ENCODE measurements at places on chromosomes 2 and 18. TPM values are rescaled to one million over a fixed set of nuclear protein-coding genes. Genes with fewer than 3 reads are reported as not detected.

The NHEJ1 gene
- total RNA-seq, result 18.1 TPM

DNA sequence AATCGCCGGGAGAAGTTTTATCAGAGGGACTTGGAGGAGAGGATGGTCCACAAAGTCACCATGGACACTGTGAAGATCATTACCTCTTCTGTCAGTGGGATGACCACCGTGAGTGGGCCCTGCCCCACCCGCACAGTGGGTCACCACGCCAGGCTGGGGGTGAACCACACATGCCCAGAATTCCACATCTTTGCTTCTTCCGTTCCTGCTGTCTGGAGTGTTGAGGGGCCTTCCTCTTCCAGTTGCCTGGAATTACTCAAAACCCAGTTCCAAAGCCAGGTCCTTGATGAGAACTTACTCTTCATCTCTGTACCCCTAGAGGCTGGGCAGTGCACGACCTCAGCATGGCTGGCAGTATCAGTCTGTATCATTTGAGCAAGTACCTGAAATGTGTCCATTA, 22.1 kb downstream of the MROH2A start:
- H3K27ac ChIP-seq, result no peak overlapping the region
- no peaks in the 10 kb centered on the region for H3K27me3 ChIP-seq
- no peak for DNase-seq
- H3K4me3 ChIP-seq, result no peak overlapping the region

GRCh38 chr2:100390001-100390940, 27.2 kb downstream of the CHST10 start:
- no peaks in the 10 kb centered on the region for H3K27me3 ChIP-seq
- no peak for DNase-seq

- H3K4me1 ChIP-seq, result no peaks in the 10 kb centered on the region
- no peak for DNase-seq
- no peak overlapping the region for H3K27ac ChIP-seq
- peaks cover 8% of the 10 kb centered on the region for H3K27me3 ChIP-seq
Measured at GRCh38 chr18:44944461-44944860, 263.8 kb downstream of the SETBP1 start.

- H3K27ac ChIP-seq, result no peak overlapping the region
- H3K36me3 ChIP-seq, result no peaks in the 10 kb centered on the region
- DNase-seq, result no peak
- H3K4me3 ChIP-seq, result no peak overlapping the region
Measured at GRCh38 chr2:96098900-96099590, 17.3 kb downstream of the ADRA2B start.

DNA sequence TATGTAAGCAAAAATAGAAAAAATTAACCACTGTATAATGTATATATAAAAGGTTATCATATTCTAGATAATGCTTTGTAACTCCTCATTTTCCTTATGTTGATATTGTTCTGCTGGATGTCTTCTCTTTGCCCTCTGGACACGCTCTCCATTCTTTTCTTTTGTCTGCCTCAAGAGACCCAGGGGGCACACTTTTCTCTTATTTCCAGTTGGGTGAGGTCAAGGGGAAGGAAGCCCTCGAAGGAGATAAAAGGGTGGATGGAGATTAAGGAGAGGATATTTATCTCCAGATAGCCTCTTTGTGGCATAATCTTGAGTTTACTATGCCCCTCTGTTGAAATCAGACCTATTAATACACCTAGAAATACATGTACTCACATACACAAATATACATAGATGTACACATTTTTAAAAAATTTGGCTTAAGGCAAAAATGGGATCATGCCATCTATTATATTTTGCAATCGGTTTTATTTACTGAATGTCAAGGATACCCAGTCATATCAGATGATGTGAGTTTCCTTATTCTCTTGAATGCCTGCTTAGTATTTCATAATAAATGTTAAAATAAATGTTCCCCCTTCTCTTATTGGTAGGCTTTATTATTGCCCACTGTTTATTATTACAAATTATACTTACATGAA, 65.3 kb downstream of the LCLAT1 start:
- H3K27me3 ChIP-seq, result no peaks in the 10 kb centered on the region
- no peaks in the 10 kb centered on the region for H3K4me1 ChIP-seq
- H3K27ac ChIP-seq, result no peak overlapping the region
- peaks cover 8% of the 10 kb centered on the region for H3K36me3 ChIP-seq
- H3K4me3 ChIP-seq, result no peak overlapping the region
- DNase-seq, result no peak

- no peak for DNase-seq
- no peaks in the 10 kb centered on the region for H3K36me3 ChIP-seq
- no peaks in the 10 kb centered on the region for H3K27me3 ChIP-seq
- H3K4me3 ChIP-seq, result no peak overlapping the region
- no peaks in the 10 kb centered on the region for H3K4me1 ChIP-seq
Measured at GRCh38 chr2:212359425-212360067, 179.1 kb downstream of the ERBB4 start.

- no peak overlapping the region for H3K27ac ChIP-seq
- H3K4me1 ChIP-seq, result no peaks in the 10 kb centered on the region
- peaks cover 10% of the 10 kb centered on the region for H3K27me3 ChIP-seq
- H3K4me3 ChIP-seq, result no peak overlapping the region
- no peak for DNase-seq
- H3K36me3 ChIP-seq, result no peaks in the 10 kb centered on the region
Measured at GRCh38 chr2:160141419-160141818, 58.7 kb downstream of the ITGB6 start.

DNA sequence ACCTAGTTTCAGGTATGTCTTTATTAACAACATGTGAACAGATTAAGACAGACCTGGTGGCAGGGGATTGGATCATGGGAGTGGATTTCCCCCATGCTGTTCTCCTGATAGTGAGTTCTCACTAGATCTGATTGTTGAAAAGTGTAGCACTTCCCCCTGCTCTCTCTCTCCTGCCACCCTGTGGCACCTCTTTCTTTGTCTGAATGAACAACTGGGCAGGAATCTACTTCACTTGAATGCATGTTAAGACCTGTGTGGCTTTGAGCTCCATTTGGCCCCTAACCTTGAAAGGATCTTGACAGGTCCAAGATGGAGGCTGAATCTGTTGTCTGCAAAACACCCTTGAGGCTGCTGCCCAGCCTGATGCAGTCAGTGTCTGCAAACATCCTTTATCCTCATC, 194.4 kb downstream of the RNF144A start:
- no peak overlapping the region for H3K27ac ChIP-seq
- no peaks in the 10 kb centered on the region for H3K4me1 ChIP-seq
- H3K36me3 ChIP-seq, result peaks cover 16% of the 10 kb centered on the region
- H3K27me3 ChIP-seq, result no peaks in the 10 kb centered on the region
